ENCODE measurements at places on chromosomes 1 and 21. TPM values are rescaled to one million over a fixed set of nuclear protein-coding genes. Genes with fewer than 3 reads are reported as not detected.

GRCh38 chr1:12276225-12276624 is 46.4 kb downstream of the VPS13D start:
- DNase-seq, result peak; percentile 70

GRCh38 chr1:175133673-175134435 is 58.7 kb downstream of the KIAA0040 start:
- DNase-seq, result no peak

Gene SLAMF9
- total RNA-seq, result not detected

- no peak for DNase-seq
These were observed 40.0 kb downstream of the MEF2D start for GRCh38 chr1:156460525-156460924.

- DNase-seq, result no peak
These were observed 36.6 kb downstream of the ITPKB start for GRCh38 chr1:226702318-226702956.

DNA sequence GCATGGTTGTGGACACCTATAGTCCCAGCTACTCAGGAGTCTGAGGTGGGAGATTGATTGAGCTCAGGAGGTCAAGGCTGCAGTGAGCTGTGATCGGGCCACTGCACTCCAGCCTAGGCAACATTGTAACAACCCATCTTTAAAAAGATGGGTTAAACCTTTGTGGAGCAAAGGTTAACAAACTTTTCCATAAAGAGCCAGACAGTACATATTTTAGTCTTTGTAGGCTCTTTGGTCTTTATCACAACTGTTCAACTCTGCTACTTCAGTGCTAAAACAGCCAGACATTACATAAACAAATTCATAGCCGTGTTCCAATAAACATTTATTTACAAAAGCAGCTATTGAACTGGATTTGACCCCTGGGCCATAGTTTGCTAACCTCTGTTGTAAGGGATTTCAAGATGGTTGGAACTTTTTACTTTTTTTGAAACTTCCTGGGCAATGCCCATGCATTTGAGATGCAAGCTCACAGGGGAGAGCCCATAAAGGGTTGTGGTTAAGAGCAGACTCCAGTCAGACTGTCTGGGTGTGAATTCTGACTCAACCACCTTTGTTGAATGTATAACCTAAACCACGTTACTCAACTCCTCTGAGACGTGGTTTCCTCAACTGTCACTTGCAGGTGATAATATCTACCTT is 10.8 kb downstream of the INAVA start:
- DNase-seq, result no peak

GRCh38 chr1:49346767-49347349 is 570.2 kb upstream of the BEND5 start:
- DNase-seq, result no peak

Gene EPHA10
- total RNA-seq, result not detected

GRCh38 chr1:214557952-214558735 is 6.7 kb upstream of the PTPN14 start:
- peak; percentile 79 for DNase-seq

DNA sequence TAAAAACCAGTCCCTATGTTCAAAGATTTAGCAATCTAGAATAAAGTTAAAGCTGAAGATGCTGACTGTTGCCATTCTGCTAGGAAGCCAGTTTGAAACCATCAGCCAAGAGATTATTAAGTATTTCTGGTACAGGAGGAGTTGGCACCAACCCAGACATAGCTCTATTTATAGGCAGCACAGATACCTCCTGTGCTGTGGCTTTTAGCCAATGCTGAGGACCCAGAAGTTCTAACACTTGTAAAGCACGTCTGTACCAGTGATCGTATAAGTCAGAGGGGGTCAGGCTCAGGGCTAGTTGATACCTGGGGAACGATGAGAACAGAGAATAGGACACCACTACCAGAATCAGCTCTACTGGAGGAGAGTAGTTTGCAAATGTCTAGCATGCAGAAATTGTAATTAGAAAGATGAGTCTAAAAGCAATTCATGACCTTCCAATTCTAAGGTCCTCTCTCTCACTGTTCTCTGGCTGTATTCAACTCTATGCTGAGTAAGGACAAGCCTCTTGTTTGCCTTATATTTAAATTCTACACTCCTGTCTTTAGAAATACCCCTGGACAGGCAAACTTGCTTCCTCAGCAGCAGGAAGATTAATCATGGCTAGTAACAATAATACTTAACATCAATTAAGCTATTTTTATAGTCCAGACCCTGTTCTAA is 96.8 kb upstream of the PALMD start:
- DNase-seq, result peak; percentile 92

All from cardiac muscle cell (in vitro differentiated cells and primary cell).